ENCODE measurements at places on chromosomes 1 and 21.

GRCh38 chr1:88885933-88886332 is 5.4 kb downstream of the GTF2B start:
- DNase-seq: no peak

GRCh38 chr1:201183753-201184152 is 6.9 kb upstream of the IGFN1 start:
- no peak for DNase-seq

DNA sequence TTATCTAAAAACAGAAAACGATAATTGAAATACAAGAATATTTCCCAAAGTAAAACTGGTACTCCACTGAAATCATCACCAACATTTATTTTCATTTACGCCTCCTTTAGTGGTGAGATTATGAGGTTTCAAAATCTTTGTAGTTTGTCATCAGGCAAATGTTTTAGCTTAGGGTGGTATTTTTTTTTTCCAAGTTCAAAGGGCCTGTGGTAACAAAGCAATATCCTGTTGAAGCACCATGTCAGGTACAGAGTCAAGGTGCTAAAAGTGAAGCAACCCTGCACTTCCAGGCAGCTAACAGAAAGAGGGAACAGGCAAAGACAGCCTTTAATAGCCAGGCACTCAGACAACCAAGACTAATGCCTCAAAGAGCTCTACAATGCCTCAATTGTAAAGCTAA is 89.2 kb downstream of the JAK1 start:
- peak; percentile 18 for DNase-seq

GRCh38 chr1:236753516-236753915 is 41.6 kb upstream of the MTR start:
- no peak for DNase-seq

DNA sequence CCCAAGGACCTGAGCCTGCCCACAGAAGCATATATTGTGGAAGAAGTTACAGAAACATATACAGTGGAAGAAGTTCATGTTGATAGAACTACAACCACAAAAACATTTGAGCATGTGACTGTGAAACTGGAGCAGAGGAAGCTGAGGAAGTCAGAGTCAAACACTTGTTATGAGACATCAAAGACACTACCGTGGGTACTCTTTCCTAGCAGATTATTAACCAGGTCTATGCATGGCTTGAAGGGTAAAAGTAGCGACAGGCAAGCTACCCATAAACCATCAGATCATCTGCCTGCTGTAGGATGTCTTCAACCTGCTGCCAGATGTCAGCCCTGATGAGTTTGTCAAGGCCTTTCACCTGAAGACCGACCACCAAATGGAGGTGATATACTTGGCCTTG is 35.8 kb downstream of the IVNS1ABP start:
- no peak for DNase-seq

Measured in activated T-cell treated with anti-CD3 and anti-CD28 coated beads, Interleukin-2, amount 50 U/mL, for 4 hours (primary cell).